Diencephalon (tissue), 1 donor: ENCODE measurements at places on chromosomes 1 and 21. TPM values are rescaled to one million over a fixed set of nuclear protein-coding genes. Genes with fewer than 3 reads are reported as not detected.

DDR2 gene
- total RNA-seq, result 10.8 TPM

SEMA6C gene
- 18.9 TPM for total RNA-seq

SYTL1 gene
- 0.46 TPM for total RNA-seq

CLDN17 gene
- total RNA-seq, result not detected

CYP2J2 gene
- 1.6 TPM for total RNA-seq

ADAMTS5 gene
- total RNA-seq, result 4.6 TPM

AIM2 gene
- total RNA-seq, result 9.9 TPM

CLCA4 gene
- not detected for total RNA-seq
